Heart right ventricle (tissue), 16 donors: ENCODE measurements at places on chromosomes 13 and 19. TPM values are rescaled to one million over a fixed set of nuclear protein-coding genes. Genes with fewer than 3 reads are reported as not detected.

CGB7 gene
- not detected for total RNA-seq

ZNF90 gene
- total RNA-seq: 0.55 TPM

FCGBP gene
- total RNA-seq: 0.30 TPM

PCDH17 gene
- total RNA-seq: 3.7 TPM

ZNF440 gene
- total RNA-seq: 5.5 TPM

TRPM4 gene
- 33.2 TPM for total RNA-seq

FLT3LG gene
- total RNA-seq: 1.6 TPM

VSTM1 gene
- total RNA-seq: not detected

MRPS31 gene
- total RNA-seq: 32.9 TPM

BORA gene
- 0.42 TPM for total RNA-seq

- peak overlapping the region; percentile 3 for H3K4me3 ChIP-seq
- no peaks in the 10 kb centered on the region for H3K36me3 ChIP-seq
- peaks cover 44% of the 10 kb centered on the region for H3K4me1 ChIP-seq
- no peak overlapping the region for H3K27ac ChIP-seq
Measured at GRCh38 chr19:29528946-29529645, 3.3 kb downstream of the VSTM2B start.

- no peaks in the 10 kb centered on the region for H3K36me3 ChIP-seq
- no peaks in the 10 kb centered on the region for H3K4me1 ChIP-seq
- peak overlapping the region; percentile 60 for H3K4me3 ChIP-seq
- H3K27me3 ChIP-seq: no peaks in the 10 kb centered on the region
Measured at GRCh38 chr19:37007587-37008220, 70.5 kb upstream of the ZNF420 start.

- peaks cover 43% of the 10 kb centered on the region for H3K27me3 ChIP-seq
- no peak overlapping the region for H3K27ac ChIP-seq
Measured at GRCh38 chr13:112208656-112209055, 141.7 kb downstream of the SOX1 start.

DNA sequence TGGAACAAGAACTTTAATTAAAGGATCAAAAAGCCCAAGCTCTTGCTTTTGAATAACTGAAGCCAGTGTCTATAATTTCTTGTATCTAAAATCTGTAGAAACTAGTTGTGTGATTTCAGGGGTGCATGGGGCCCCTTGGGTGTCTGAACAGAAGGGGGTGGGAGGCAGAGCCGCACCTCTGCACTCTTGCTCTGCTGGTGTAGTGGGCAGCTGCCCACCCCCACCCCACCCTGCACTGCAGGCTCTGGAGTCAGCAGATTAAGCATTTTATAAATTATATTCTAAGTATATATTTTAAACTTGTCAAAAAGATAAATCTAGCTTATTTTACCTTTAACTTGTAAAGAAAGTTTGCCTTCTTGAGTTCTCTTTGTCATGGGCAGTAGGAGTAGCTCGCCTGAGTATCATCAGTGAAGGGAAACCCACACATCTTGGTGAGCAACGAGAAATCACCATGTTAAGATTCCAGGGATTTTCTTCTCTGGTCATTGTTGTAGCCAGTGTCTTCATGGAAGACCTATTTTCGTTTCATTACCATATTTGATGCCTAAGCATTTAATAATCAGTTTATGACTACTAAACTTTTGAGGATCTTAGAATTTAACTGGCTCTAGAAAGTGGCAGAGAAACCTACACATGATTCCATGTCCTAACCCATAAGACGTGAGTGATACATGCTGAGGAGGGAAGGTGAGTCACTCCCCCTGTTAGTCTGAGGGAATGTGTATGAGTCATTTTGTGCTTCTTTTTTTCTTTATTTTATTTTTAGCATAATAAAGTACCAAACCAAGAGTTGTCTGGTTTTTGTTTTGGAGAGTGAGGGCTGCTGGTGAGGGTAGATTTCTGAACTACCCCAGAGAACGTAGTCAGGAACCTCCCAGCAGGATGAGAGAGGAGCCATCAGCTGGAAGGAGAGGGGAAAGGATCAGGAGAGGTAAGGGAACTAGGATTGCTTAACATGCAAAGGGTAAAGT lies 7.7 kb downstream of the UBE2L5 start:
- no peak overlapping the region for H3K27ac ChIP-seq
- no peak overlapping the region for H3K4me3 ChIP-seq
- H3K27me3 ChIP-seq: no peaks in the 10 kb centered on the region
- H3K4me1 ChIP-seq: no peaks in the 10 kb centered on the region
- no peaks in the 10 kb centered on the region for H3K36me3 ChIP-seq
- no peak for DNase-seq

GRCh38 chr13:37695200-37695599 lies 96.6 kb upstream of the POSTN start:
- H3K4me1 ChIP-seq: no peaks in the 10 kb centered on the region
- no peak overlapping the region for H3K4me3 ChIP-seq
- H3K27me3 ChIP-seq: no peaks in the 10 kb centered on the region
- no peak for DNase-seq
- no peak overlapping the region for H3K27ac ChIP-seq

GRCh38 chr19:37698216-37698615 lies 21.3 kb downstream of the ZNF607 start:
- peaks cover 13% of the 10 kb centered on the region for H3K36me3 ChIP-seq
- H3K4me1 ChIP-seq: no peaks in the 10 kb centered on the region

DNA sequence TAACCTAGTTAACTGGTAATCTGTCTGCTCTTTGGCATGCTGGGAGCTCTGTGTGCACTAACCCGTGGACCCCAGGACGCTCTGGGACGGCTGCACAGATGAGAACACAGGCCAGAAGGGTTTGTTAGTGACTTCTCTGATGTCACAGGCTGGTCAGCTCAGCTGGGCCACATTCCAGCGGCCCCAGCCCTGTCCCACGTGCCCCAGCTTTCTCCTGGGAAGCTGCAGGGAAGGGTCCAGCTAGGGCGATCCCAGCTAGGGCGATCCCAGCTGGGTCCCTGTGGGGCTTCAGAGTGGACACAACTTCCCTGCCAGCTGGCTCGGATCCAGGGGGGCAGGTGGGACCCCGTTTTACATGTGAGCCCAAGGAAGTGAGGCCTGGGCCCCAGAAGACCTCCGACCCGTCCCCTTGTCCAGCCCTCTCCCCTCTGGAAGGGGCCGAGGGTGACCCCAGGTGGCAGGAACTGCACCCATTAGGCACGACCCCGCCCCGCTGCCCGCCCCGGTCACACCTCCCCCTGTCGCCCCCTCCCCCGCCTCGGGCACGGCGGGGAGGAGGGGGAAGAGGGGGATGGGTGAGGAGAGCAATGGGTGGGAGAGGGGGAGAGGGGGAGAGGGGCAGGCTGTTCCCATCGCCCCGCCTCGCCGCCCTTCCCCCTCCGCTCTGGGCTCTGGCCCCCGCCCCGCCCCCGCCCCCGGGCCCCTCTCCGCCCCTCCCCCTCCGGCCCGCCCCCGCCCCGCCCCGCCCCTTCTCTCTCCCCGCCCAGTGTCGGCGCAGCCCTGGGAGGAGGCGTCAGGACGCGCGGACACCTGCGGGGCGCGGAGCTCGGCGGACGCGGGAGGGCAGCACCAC lies 75.2 kb upstream of the MCF2L start:
- no peak for DNase-seq
- no peak overlapping the region for H3K27ac ChIP-seq
- H3K36me3 ChIP-seq: no peaks in the 10 kb centered on the region
- H3K27me3 ChIP-seq: peaks cover 38% of the 10 kb centered on the region
- peak overlapping the region; percentile 46 for H3K4me3 ChIP-seq

DNA sequence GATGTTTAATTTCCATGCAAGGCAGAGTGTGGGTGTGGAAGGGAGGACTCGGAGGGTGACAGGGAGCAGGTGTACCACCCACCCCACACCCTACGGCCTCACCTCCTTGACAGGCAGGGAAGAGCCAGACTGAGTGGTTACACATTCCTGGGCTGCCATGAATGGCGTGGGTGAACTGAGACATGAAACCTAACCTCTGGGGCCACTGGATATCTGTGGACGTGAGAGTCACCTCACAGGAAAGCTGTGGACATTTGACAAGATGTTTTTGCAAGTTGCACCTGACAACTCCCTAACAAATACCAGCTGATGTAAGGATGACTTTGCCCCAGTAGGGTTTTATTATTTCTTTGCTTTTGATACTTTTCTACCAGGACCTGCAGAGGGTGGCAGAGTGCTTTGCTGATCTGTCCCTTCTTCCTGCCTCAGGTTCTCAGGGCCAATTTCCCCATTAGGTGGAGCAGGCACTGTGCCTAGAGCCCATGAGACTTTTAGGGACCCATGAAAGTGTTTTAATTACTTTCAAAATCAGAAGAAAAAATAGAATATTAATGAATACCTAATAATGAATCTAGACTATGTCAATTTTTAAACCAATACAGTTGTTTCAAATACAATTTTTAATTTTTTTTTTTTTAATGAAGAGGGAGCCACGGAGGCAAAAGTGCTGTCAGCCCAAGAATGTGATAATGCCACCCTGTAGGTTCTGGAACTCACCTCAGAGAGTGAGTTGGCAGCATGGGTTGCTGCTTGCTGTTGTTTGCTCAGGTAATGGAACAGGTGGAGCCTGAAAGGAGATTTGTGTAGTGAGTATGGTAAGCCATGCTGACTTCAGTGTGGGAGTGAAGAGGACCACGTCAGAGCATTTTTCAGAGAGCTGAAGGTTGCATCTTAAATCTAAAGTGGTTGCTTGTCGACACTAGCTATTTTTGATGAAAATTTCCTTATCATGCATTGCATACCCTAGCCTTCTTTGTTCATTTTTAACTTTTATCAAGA lies 58.0 kb upstream of the CYSLTR2 start:
- no peaks in the 10 kb centered on the region for H3K36me3 ChIP-seq
- H3K27me3 ChIP-seq: no peaks in the 10 kb centered on the region
- peaks cover 12% of the 10 kb centered on the region for H3K4me1 ChIP-seq
- no peak for DNase-seq
- H3K27ac ChIP-seq: no peak overlapping the region
- no peak overlapping the region for H3K4me3 ChIP-seq

- no peak overlapping the region for H3K4me3 ChIP-seq
- H3K27ac ChIP-seq: no peak overlapping the region
- no peaks in the 10 kb centered on the region for H3K27me3 ChIP-seq
- peak; percentile 7 for DNase-seq
Measured at GRCh38 chr13:114041493-114041892, 67.6 kb upstream of the C13orf46 start.

- H3K27ac ChIP-seq: no peak overlapping the region
- DNase-seq: no peak
- no peaks in the 10 kb centered on the region for H3K36me3 ChIP-seq
- H3K4me1 ChIP-seq: no peaks in the 10 kb centered on the region
- no peak overlapping the region for H3K4me3 ChIP-seq
- peaks cover 27% of the 10 kb centered on the region for H3K27me3 ChIP-seq
Measured at GRCh38 chr13:112096959-112097358, 30.0 kb downstream of the SOX1 start.

GRCh38 chr13:74443631-74444030 lies 309.4 kb upstream of the KLF12 start:
- DNase-seq: no peak
- H3K36me3 ChIP-seq: no peaks in the 10 kb centered on the region
- no peak overlapping the region for H3K27ac ChIP-seq
- no peaks in the 10 kb centered on the region for H3K4me1 ChIP-seq

DNA sequence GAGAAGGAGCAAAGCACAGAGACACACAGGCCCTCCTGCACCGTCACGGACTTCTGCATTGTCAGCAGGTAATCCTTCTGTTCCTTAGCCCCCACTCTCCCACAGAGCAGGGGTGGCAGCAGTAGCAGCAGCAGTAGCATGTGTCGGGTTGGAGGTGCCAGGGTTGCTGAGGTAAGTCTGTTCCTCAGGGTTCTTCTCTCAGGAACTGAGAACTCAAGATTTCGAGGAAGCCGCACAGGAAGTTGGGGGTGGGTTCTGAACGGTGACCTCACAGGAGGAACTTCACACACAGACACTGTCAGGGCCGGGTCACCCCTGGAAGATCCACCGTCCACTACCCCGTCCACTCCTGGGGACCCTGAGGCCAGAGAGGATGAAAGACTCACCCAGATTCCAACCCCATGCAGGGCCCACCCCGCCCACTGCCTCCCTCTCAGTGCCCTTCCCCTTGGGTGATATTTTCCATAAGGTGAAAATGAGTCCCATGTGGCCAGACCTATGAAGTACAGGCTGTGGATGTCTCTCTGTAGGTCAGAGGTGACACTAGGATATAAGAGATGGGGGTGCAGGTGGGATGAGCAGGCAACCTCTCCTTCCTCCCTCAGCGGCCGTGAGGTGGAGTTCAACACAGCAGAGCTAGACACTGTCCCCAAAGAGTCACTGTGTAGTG lies at the start of gene SIGLEC12:
SIGLEC12 (minus strand) TSS at position 207 of the 670 bp plus-strand sequence; CDS start at position 140, 67 bp downstream.
- H3K36me3 ChIP-seq: no peaks in the 10 kb centered on the region
- no peak within 1 kb of the TSS for H3K4me3 ChIP-seq
- H3K27ac ChIP-seq: no peak within 1 kb of the TSS
- no peak for DNase-seq
- H3K4me1 ChIP-seq: no peaks in the 10 kb centered on the region

- H3K27me3 ChIP-seq: no peaks in the 10 kb centered on the region
- H3K27ac ChIP-seq: no peak overlapping the region
- DNase-seq: no peak
- peaks cover 67% of the 10 kb centered on the region for H3K36me3 ChIP-seq
- no peak overlapping the region for H3K4me3 ChIP-seq
Measured at GRCh38 chr19:36524617-36525016, 3.5 kb downstream of the ZNF260 start.

GRCh38 chr13:90783273-90783672 lies 564.2 kb upstream of the MIR17HG start:
- DNase-seq: no peak
- H3K27me3 ChIP-seq: no peaks in the 10 kb centered on the region

DNA sequence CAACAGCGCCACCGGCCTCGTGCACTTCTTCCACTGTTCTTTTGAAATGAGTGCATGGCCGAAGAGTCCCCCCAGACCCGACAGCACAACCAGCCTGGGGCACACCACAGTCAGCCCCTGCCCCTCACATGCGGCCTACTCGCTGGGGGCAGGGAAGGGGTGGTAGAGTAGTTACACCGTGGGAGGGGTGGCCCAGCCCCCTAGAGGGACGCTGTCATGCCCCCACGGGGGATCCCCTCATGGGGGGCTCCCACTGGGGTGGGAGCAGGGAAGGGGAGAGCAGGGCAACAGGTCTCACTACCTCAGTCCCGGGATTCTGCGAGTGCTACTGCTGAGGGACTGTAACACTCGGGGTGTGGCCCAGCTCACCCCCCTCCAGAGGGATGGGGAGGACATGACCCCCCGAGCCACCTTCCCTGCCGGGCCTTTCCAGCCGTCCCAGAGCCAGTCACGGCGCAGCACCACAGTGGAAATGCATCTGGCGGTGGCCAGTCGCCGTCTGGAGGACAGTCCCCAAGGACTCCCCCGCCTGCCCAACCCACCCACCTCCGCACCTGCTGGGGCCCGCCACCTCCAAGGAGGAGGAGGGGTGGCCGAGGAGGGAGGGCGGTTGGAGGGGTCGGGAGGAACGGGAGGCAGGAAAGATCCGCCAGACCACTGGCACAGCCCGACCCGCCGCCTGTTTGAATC lies 84.6 kb upstream of the ZNF254 start:
- no peaks in the 10 kb centered on the region for H3K4me1 ChIP-seq
- DNase-seq: no peak
- no peaks in the 10 kb centered on the region for H3K27me3 ChIP-seq
- no peak overlapping the region for H3K27ac ChIP-seq
- no peaks in the 10 kb centered on the region for H3K36me3 ChIP-seq

DNA sequence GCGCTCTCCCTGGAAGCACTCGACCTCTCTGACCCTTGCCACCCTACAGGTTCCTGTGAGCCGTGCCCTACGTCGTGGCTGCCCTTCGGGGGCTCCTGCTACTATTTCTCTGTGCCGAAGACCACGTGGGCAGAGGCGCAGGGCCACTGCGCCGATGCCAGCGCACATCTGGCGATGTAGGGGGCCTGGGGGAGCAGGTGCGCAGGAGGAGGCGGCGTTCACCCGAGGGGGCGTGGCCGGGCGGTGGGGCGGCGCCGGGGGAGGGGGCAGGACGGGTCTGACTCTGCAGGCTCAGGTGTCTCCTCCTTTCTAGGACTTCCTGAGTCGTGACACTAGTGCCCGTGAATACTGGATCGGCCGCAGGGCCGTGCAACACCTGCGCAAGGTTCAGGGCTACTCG lies 26.4 kb downstream of the CLEC4M start:
- no peak overlapping the region for H3K4me3 ChIP-seq
- no peak for DNase-seq
- peaks cover 9% of the 10 kb centered on the region for H3K27me3 ChIP-seq
- no peaks in the 10 kb centered on the region for H3K36me3 ChIP-seq
- H3K4me1 ChIP-seq: no peaks in the 10 kb centered on the region
